NCI-H2081 (cell line): ENCODE measurements at places on chromosomes 1 and 21.

- DNase-seq: no peak
These were observed 16.3 kb downstream of the VPS45 start for GRCh38 chr1:150083907-150084306.

DNA sequence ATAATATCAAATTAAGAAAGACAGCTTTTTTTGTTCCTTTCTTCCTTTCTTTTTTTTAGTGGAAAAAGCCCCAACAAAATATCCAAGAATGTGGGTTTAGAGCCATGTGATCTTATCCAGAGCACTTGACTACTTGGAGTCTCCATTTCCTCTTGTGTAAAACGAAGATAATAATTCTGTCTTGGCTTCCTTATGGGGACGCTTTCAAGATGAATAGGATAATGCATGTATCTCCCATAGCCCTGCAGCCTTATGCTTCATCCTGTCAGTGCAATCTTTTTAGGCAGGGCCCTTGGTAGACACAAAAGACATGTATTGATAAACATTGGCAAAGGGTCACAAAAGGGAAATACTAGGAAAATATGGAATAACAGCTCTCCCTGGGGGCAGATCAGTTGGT, 34.8 kb downstream of the ZBTB18 start:
- DNase-seq: no peak

DNA sequence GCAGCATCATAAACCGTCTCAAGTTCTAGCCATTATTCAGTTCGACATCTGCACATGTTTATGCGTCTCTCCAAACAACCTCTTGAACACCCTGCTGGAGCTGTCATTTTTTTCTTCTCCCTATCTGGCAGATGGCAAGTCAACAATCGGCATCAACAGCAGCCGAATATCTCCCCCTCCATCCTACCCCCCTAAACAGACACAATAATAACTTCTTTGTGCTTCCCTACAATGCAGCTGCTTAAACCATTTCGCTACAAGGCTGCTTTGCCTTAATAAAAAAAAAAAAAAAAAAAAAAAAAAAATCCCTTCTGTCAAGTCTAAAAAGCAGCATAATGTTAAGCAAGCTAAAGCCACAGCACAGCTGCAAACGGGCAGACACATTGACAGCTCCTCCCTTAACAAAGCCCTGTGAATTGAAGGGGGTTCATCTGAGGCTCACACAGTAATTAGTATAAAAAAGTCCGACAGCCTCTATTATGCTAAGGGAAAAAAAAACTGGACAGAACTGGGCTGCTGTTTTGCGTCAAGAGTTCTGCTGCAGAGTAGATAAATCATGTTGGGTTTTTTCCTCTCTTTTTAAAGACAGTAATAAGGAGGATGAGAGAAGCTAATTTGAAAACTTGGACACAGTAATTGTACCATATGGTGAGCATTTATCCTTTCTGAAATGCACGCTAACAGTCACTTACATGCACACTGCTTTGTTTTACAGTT, 136.4 kb downstream of the AKT3 start:
- DNase-seq: peak; percentile 89

- DNase-seq: no peak
These were observed 115.5 kb upstream of the VAV3 start for GRCh38 chr1:108080448-108080847.

GRCh38 chr1:216114180-216114579, 309.1 kb downstream of the USH2A start:
- no peak for DNase-seq

- peak; percentile 46 for DNase-seq
These were observed 26.1 kb downstream of the RCAN3 start for GRCh38 chr1:24528744-24529143.

- DNase-seq: no peak
These were observed 46.0 kb upstream of the LRIG2 start for GRCh38 chr1:113027007-113027406.

DNA sequence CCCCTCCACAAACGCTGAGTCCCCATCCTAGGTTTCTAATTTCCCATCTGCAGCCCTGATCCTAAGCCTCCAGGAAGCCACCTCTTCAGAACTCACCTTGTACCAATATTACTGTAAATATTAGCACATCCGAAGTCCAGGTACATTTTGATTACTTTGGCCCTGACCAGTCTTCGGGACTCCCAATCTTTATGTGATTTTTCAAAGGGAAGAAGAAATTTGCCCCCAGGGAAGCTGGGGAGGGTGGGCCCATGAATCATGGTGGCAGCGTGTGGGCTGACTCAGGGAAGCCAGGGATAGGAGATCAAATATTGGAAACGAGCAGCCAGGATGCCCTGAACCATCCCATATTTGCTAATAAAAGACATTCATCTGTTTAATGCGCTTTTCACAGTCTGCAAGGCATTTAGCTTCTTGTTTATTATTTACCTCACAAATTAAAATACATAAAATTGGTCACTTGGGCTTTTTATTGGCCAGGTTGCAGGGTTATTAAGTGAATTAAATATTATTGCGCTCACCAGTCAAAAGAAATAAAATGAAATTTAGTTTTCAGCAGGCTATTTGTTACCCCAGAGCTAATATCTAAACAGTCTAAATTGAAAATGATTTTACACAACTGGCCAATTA, 46.6 kb downstream of the KIAA0040 start:
- DNase-seq: no peak

DNA sequence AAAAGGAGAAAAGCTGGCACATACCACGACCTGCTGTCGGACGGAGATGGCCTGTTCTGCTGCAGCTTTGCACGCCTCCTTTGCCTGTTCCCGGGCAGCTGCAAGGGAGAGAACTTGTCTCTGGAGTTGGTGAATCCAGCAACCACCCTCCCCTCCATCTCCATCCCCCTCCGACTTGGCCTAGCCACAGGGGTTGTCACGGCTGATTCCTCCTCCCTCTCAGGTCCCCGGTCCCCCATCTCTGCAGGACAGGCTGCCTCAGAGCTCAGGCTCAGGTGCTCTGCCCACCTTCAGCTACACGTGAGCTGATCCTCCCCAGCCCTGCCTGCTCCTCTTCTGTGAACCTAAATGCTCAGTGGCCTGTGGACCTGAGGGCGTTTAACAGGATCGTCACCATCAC, 11.1 kb upstream of the SRM start:
- DNase-seq: no peak

- peak; percentile 55 for DNase-seq
These were observed 873 bp upstream of the PI4KB start for GRCh38 chr1:151327903-151328674.

- no peak for DNase-seq
These were observed 79.3 kb upstream of the LYST start for GRCh38 chr1:235945775-235946570.

- DNase-seq: no peak
These were observed 60.0 kb downstream of the INTS7 start for GRCh38 chr1:211975152-211975941.

- DNase-seq: no peak
These were observed 155.9 kb upstream of the HMCN1 start for GRCh38 chr1:185578293-185578692.

DNA sequence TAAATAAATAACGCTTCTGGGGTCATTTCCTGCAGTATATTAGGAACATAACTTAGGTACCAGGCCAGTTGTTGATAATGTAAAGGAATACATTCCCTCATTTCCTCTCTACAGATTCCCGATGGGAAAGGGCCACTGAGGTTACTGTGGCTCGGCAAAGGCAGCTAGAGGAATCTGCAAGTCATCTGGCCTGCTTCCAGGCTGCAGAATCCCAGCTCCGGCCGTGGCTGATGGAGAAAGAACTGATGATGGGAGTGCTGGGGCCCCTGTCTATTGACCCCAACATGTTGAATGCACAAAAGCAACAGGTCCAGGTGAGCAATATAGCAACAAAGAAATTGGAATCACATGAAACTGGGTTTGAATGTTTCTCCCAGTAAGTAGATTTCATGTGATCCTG, 109.6 kb upstream of the BMP8A start:
- no peak for DNase-seq

DNA sequence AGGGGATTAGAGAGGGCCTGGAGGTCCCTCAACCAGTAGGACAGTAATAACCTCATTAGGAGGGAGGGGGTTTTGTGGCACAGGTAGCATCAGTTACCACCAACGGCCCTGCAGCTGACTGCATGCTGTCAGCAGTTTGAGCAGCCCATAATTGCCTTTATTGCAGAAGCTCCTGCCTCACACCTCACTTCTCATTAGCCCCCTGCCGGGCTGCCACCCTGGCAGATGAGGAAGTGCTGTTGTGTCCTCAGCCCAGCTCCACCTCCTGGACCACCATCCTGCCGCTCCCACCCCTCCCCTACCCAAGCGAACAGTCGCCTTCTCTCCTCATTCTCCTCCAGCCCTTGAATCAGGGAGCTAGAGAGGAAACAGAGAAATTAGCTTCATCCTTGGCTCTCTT, 237.4 kb downstream of the LMX1A start:
- peak; percentile 51 for DNase-seq

- no peak for DNase-seq
These were observed 24.4 kb upstream of the AGBL4 start for GRCh38 chr1:50047916-50048694.

- DNase-seq: no peak
These were observed 242.4 kb downstream of the PLPP3 start for GRCh38 chr1:56336982-56337381.

GRCh38 chr1:93171549-93172034, 8.6 kb downstream of the TMED5 start:
- DNase-seq: no peak

DNA sequence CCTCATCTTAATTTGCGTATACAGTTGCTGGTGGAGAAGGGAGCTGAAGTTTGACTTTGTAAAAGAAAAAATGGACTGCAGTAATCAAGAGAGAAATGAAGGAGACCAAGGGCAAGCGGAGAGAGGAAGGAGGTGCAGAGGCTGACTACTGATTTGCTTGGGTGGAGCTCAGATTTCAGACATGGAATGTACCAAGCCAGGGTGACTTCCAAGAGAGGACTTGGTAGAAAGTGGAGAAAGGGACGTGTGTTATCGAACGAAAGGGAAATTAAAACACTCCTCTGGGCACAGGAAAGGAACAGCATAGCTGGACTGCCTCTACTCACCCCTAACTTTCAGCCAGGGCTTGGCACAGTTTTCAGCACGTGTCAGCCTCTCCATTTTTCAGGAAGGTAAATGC, 15.1 kb upstream of the HEATR1 start:
- no peak for DNase-seq

DNA sequence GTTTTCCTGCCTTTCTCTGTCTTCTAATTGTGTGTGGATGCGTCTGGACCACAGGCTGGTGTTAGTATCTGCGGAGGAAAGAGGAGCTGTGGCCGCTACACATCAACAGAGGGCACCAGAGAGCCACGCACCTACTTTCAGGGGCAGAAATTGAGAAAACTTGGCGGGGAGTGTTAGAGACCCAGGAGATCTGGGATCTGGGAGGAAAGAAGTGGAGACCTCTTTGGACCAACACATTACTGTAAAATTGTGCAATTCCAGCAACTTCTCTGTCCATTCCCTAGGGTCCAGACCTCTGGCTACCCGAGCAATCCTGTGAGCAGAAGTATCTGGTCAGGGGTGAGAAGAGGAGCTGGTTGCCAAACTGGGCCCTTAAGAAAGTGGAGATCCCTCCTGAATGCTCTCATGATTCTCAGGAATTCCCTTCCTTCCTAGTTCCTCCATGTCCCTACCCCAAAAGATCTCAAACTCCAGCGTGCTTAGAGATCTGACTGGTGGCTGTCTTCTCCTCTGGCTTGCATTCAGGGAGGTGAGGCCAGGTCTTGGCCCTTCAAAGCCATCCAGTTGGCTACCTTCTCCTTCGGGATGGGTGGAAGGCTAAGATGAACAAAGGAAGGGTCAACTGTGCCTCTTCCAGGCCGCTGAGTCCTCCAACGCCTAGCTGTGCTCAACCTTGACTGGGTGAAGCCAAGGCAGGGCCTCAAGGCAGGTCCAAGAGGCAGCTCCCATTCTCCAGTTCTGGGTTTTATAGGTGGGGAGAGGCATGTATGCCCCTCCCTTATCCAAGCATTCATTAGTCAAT, 1.2 kb upstream of the KIRREL1 start:
- DNase-seq: peak; percentile 26

GRCh38 chr1:161784968-161785367, 18.8 kb downstream of the ATF6 start:
- no peak for DNase-seq

- no peak for DNase-seq
These were observed 14.8 kb downstream of the MGST3 start for GRCh38 chr1:165645654-165646366.

DNA sequence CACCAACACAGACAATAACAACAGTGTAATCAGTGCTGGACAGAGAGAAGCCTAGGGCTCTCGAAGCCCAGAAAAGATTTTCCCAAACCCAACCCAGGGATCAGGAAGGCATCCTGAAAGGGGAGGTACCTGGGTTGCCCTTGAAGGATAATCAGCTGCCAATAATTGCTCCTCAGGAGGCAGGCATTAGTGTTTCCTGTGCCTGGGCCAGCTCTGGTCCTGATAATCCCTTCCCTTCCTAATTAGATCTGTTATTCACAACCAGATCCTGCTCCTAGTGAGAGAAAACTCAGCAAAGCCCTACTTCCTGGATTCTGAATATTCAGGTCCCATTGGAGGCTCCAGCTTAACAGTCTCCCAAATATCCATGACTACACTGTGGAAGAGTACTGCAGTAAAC, 117.4 kb downstream of the DMRTA2 start:
- DNase-seq: peak; percentile 37

- no peak for DNase-seq
These were observed 113.5 kb downstream of the PRDM2 start for GRCh38 chr1:13813398-13814012.

- peak; percentile 69 for DNase-seq
These were observed 17.6 kb downstream of the UTP25 start for GRCh38 chr1:209845408-209845725.

DNA sequence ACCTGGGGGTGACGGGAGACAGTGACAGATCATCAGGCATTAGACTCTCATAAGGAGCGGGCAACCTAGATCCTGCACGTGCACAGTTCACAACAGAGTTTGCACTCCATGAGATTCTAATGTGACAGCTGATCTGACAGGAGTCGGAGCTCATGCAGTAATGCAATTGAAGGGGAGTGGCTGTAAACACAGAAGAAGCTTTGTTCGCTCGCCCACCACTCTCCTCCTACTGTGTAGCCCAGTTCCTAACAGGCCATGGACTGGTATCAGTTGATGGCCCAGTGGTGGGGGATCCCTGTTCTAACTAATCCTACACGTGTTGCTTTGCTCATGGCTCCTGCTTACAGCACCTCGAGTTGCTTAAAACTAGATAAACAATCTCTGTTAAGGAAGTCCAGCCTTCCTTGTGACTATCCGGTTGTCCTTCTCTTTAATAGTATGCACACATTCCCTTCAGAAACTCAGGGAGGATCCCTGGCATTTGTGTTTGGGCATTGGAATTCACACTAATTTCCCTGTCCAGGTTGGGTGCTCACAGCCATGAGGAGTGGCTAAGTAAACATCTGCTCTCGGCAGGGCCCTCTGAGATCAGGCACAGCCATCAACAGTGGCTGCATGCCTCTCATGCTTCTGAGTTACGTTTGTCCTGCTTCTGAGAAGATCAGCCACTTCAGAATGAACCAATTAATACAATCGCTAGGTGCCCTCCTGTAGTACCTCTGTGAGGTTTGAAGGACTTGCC, 21.1 kb upstream of the F3 start:
- no peak for DNase-seq

- DNase-seq: peak; percentile 10
These were observed 989.0 kb downstream of the PLA2G4A start for GRCh38 chr1:187817782-187818181.

- DNase-seq: no peak
These were observed 22.2 kb upstream of the SCAF4 start for GRCh38 chr21:31753949-31754707.
